ENCODE measurements at places on chromosomes 5 and 9. TPM values are rescaled to one million over a fixed set of nuclear protein-coding genes. Genes with fewer than 3 reads are reported as not detected.

PCDH1 gene
- total RNA-seq, result 147 TPM

CCL27 gene
- total RNA-seq, result not detected

CXXC5 gene
- 122 TPM for total RNA-seq

PRDM9 gene
- total RNA-seq, result not detected

ADAMTSL2 gene
- 32.1 TPM for total RNA-seq

GLRX gene
- 57.4 TPM for total RNA-seq

ABLIM3 gene
- total RNA-seq, result 21.7 TPM

AGXT2 gene
- 8.0 TPM for total RNA-seq

CDO1 gene
- 3.0 TPM for total RNA-seq

ADGRV1 gene
- 7.0 TPM for total RNA-seq

EXOSC2 gene
- 26.4 TPM for total RNA-seq

ZFP2 gene
- 2.7 TPM for total RNA-seq

SLC25A2 gene
- 0.94 TPM for total RNA-seq

MTX3 gene
- total RNA-seq, result 18.7 TPM

AGPAT2 gene
- 83.6 TPM for total RNA-seq

PCDHA5 gene
- total RNA-seq, result 0.91 TPM

GLDC gene
- total RNA-seq, result 60.1 TPM

TMEFF1 gene
- 0.66 TPM for total RNA-seq

CAPSL gene
- 1.9 TPM for total RNA-seq

ARL14EPL gene
- not detected for total RNA-seq

CCDC112 gene
- 6.5 TPM for total RNA-seq

SHB gene
- 39.8 TPM for total RNA-seq

CCDC192 gene
- not detected for total RNA-seq

THG1L gene
- total RNA-seq, result 11.7 TPM

OSTF1 gene
- total RNA-seq, result 52.7 TPM

CCL28 gene
- 22.8 TPM for total RNA-seq

SPINK4 gene
- total RNA-seq, result not detected

RUSC2 gene
- total RNA-seq, result 27.3 TPM

PLCXD3 gene
- total RNA-seq, result 11.7 TPM

PNPLA7 gene
- 9.6 TPM for total RNA-seq

FNIP1 gene
- 31.1 TPM for total RNA-seq

C9orf72 gene
- total RNA-seq, result 16.1 TPM

FLT4 gene
- 29.4 TPM for total RNA-seq

CDKN2A gene
- total RNA-seq, result 4.1 TPM

DND1 gene
- 1.0 TPM for total RNA-seq

CSNK1G3 gene
- total RNA-seq, result 39.1 TPM

KLHL3 gene
- 15.0 TPM for total RNA-seq

GRXCR2 gene
- not detected for total RNA-seq

HACD4 gene
- total RNA-seq, result 2.9 TPM

C9orf57 gene
- total RNA-seq, result not detected

LCN9 gene
- total RNA-seq, result not detected

SRP19 gene
- 33.0 TPM for total RNA-seq

OR1L1 gene
- total RNA-seq, result not detected

PCDHGA8 gene
- 1.8 TPM for total RNA-seq
